ENCODE measurements at places on chromosomes 3 and 15.

GRCh38 chr3:183635107-183635430, 354 bp upstream of the KLHL24 start:
- DNase-seq = no peak

DNA sequence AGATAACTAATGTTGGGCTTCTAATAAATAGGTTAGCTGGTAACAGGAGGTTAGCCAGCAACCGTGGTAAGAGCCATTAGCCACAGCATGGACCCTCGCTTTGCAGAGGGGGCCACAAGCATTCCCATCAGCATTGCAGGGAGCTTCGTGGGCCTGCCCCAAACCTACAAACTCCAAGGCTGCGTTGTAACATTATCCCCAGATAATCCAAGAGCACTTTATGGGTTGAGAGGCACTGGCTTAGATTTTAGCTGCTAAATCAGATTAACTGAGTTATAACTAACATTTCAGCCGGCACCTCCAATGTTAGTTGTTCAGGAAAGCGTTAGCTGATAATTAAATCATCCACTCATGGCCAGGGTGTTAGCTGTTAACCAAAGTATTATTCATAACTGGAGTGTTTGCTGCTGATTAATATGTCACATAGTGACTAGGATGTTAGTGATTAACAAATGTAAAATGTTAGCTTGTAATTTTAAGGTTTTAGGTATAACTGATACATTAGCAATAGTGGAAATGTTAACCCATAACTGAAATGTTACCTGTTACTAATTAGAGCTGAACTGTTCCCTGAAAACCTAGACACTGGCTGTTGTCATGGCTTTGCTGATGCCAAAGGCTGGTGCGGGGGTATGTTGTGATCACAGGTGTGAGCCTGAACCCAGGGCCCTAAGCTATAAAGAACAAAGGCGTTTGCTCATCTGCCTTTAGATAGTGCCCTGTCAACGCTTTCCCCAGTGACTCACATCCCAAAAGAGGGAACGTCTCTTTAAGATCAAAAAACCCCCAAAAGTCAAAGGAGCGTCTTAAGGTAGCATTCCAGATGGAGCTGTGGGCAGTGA, 56.2 kb downstream of the SLC6A6 start:
- no peak for DNase-seq

- DNase-seq = no peak
Measured at GRCh38 chr3:61974662-61975061, 398.7 kb downstream of the FEZF2 start.

DNA sequence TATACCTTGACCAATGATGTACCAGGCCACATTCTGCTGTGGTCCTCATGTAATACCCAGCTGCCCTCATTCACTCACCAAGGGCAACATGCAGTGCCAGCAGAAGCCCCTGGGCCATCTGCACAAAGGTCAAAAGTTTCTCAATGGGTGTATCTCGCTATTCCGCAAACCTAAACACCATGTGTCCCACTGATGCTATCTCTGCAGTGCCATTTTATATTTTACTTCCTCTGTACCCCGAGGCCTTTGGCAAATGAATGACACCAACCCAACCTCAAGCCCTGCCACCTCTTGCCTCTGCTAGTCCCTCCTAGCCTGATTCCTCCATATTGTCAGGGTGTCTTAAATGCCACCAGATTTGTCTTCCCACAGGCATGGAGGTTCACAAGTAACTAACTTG, 59.2 kb downstream of the AAGAB start:
- no peak for DNase-seq

DNA sequence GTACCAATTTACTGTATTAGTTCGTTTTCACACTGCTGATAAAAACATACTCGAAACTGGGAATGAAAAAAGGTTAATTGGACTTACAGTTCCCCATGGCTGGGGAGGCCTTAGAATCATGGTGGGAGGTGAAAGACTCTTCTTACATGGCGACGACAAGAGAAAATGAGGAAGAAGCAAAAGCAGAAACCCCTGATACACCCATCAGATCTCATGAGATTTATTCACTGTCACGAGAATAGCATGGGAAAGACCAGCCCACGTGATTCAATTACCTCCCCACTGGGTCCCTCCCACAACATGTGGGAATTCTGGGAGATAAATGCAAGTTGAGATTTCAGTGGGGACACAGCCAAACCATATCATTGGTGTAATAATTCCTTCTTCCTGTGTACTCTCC, 69.6 kb downstream of the C3orf20 start:
- no peak for DNase-seq

DNA sequence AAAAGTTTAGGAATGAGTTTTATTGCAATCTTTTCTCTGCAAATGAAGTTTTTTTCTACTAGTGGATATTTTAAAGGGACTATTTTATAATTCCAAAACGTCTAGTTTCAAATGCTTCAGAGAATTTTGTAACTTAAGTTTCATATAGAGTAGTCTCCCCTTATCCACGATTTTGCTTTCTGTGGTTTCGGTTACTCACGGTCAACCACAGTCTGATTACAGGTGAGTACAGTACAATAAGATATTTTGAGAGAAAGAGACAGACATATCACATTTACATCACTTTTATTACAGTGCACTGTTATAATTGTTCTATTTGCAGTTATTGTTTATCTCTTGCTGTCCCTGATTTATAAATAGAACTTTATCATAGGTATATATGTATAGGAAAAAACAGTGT, 7.4 kb upstream of the EOGT start:
- no peak for DNase-seq

DNA sequence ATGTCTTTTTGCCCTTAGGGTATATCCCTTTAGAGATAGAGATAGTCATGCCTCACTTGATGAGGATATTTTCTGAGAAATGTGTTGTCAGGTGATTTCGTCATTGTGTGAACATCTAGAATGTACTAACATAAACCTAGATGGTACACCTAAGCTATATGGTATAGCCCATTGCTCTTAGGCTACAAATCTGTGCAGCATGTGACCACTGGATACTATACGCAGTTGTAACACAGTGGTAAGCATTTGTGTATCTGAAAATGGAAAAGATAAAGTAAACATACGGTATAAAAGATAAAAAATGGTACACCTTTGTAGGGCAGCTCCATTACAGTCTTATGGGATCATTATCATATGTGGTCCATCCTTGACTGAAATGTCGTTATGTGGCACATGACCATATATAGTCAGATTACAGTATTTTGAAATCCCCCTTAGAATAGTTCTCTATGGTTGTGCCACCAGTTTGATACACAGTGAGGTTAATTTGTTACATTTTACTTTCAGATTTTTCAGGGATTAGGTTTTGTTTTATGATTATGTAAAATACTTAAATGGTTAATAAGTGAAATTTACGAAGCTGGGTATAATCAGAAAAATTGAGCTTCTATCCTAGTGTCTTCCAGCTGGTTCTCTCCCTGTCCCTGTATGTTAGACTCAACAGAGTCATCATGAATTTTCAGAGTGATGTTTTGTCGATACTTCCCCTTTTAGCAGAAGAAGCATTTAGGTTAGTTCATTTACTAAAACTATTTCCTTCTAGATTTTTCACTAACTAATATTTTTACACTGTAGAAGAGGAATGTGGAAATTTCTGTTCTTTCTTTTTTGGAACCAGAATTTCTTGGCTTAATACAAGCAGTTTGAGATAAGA, 12.8 kb downstream of the SETD5 start:
- no peak for DNase-seq

GRCh38 chr3:170480111-170480510, 61.4 kb downstream of the CLDN11 start:
- DNase-seq = no peak

GRCh38 chr3:157279237-157279636, 119.3 kb upstream of the CCNL1 start:
- no peak for DNase-seq

DNA sequence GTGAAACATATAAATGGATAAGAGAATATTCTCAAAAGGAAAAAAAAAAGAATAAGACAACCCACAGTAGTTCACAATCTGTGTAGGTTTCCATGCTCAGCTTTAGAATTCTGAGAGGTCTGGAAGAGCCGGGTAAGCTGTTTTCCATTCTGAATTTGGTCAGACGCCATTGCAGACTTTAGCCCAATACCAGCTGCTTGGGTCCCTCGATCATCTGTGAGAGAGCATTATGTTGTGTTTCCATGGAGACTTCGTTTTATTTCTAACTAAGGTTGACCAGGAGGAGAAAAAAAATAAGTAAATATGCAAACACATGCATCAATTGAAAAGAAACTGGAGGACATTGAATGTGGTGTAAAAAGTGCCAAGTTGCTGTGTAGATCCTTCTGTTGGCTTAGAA, 25.5 kb downstream of the KCNAB1 start:
- DNase-seq = no peak

DNA sequence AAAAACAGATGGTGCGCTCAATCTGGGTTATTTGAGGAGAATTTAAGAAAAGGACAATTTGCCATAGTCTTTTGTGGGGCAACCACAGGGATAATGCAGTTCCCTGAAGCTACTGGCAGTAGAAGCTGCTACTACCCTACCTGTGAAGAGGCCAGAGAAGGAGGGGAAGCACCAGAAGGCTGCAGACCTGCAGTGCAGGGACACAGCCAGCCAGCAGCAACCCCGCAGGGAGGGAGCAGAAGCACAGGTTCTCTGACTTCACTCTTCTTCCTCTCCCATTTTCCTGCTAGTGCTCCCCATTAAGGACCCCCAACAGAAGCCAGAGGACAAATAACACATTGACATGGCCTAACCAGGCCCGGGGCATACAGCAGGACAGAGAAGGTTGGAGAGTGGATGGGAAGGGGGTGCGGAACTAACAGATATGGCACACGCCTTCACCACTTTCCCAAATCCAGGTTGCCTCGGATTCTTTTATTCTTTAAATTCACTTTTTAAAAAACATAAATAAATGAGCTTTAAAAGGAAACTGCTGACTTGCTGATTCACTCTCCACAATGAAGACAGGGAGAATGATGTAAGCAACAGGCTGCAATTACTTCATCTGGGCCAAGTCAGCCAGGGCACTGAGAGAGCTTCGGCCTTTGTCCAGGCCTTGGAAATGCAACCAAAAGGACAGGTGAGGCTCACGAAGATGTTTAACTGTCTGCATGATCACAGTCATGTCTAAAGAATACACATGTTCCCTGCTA, 30.1 kb downstream of the POPDC2 start:
- no peak for DNase-seq

- no peak for DNase-seq
Measured at GRCh38 chr3:184976-185375, 11.6 kb upstream of the CHL1 start.

DNA sequence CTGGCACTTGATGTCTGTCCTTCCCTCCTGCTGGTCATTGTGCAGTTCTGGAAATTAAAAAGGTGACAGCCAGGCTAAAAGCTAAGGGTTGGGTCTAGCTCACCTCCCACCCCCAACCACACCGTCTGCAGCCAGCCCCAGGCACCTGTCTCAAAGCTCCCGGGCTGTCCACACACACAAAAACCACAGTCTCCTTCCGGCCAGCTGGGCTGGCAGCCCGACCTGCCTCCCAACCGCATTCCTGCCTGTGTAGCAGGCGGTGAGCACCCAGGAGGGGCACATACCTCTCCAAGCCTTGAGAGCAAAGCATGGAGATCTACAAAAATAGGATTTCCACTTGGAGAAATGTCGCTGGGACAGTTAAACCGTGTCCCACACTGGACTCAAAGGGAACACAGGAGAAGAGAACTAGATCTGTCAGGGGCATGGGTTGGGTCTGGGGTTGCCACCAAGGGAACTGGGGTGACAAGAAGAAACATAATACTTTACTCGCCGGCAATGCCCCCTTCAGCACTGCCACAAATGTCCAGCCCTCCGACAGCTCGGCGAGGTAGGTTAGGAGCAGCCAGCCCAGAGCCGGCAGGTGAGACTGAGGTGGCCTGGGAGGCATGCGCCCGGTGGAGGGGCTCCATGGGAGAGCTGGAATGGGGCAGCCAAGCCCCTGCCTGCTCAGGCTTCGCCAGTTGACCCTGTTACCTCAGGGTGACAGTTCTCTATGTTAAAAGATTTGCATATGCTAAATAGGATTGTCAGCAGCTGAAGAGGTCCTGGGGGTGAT, 52.2 kb downstream of the EXOG start:
- DNase-seq = no peak

DNA sequence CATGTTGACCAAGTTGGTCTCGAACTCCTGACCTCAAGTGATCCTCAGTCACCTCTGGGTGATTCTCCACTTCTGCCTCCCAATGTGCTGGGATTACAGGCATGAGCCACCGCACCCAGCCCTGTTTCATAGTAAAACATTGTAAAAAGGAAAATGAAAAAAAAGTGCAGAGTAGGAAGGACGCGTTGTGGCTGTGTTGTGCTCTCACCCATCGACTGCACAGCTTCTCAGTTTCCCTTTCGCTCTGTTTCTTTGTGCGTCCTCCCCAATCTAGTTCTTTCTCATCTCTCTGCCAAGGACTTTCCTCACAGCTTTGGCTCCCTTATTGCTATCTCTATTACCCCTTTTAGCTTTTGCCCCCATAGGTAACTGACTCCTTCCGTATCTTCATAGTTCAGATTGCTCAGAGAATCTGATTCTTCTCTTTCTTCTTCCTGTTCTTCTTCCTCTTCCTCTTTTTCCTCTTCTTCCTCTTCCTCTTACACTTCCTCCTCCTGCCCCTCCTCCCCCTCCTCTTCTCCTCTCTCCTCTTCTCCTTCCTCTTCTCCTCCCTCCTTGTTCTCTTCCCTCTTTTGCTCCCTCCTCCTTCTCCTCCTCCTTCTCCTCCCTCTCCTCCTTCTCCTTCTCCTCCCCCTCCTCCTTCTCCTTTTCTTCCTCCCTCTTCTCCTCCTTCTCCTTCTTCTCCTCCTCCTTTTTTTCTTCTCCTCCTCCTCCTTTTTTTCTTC, 81.1 kb upstream of the VGLL4 start:
- no peak for DNase-seq

DNA sequence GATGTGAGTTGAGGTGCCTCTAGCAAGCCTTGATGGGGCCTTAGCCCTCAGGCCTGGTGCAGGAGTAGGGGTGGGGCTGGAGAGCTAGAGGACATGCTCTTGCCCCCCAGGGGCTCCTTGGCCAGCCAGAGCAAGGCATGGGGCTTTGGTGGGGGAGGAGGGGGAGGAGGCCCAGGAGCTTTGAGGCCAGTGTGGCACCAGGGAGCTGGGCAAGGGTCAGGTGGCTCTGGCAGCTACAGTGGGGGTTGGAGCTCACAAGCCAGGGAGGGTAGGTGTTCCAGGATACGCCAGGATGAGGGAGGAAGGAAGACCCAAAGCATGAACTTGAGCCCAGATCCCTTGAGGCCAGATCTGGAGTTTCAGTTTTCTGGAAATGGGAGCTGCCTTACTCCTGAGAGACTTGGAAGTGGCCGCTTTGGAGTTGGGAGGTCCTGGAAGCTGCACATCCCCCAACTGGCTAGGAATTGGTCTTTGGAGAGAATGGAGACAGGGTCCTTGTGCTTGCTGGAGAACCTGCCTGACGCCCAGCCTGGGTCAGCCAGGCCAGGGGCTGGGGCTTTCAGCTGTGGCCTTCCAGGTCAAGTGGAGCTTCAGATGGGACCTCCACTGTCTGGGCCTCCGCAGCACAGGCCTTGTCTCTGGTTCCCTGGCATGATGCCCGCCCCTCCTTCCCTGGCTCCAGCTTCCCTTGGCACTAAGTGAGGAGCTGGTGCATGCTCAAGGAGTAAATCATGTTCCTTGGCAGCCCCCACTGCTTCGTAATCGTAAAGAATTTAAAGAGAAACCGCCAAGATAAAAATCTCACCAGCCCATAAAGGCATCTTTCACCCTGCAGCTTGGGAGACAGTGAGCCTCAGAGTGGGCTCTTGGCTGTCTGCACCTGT, 8.7 kb downstream of the SEMA3F start:
- DNase-seq = no peak

Data from activated CD8-positive, alpha-beta memory T cell treated with anti-CD3 and anti-CD28 coated beads for 1 hour (primary cell).